ENCODE measurements at places on chromosomes 11 and 22.

DNA sequence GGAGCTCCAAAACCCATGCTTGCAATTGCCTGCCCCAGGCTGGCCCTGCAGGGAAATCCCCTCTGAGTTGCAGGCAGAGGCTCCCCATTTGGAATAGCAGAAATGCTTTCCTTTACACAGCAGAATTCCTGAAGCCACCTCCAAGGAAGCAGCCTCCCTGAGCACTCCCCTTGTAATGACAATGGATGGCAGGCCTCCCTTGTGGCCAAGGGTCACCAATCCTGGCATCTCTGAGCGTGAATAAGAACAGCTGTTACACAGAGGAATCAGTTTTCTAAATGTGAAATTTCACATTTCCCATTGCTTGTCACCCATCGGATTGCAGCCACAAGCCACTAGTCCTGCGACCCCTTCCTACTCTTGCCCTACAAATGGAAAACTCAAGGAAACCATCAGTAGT, 107.6 kb downstream of the GALNT18 start:
- DNase-seq, result no peak

GRCh38 chr11:119218141-119218878, 12.2 kb downstream of the CBL start:
- no peak for DNase-seq

DNA sequence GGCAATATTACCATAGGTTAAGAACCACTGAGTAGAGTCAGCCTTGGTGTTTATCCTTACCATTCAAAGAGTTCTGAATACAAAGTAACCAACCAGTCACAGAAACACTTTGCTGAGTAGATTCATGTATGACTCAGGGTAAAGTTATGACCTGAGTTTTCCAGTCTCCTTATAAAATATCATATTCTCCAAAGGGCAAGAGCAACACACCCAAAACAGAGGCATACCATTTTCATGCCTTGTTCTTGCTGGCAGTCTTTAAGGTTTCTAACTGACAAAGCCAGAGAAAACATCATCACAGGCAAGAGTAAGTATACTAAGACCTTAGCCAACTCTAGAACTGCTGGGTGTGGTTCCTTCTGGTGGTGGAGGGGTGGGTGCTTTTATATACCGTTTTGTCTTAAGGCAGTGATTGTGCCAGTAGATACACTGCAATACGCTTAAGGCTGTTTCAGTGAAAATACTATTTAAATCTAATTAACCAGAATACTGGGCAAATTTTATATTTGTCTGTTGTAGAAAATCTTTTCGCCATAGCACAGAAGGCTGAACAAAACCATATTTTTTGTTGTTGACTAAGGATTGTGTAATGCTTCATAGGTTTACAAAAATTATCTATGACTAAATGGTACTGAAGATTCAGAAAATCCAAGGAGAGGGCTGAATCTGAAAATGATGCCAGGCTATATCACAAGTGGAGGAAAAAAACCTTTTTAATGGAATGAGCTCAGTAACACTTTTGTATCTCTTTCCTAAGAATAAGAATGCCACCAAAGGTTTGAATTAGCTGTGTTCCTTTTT, 3.0 kb downstream of the ATL3 start:
- DNase-seq, result no peak

- DNase-seq, result no peak
Measured at GRCh38 chr22:29109822-29110221, 37.0 kb downstream of the KREMEN1 start.

DNA sequence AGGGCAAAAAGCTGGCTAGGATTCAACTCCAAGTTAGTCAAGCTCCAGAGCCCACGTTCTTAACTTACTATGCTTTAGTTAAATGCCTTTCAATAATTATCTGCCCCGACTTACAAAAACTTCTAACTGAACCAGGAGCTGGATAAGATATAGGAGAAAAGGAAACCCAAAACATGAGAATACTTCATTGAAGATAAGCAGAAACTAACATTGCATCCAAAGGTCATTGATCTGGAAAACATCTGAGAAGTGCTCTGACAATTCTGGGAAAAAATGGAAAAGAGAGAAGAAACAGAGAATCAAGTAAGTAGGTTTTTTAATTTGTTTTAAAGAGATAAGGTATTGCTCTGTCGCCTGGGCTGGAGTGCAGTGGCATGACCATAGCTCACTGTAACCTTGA, 27.2 kb downstream of the ACAT1 start:
- no peak for DNase-seq

DNA sequence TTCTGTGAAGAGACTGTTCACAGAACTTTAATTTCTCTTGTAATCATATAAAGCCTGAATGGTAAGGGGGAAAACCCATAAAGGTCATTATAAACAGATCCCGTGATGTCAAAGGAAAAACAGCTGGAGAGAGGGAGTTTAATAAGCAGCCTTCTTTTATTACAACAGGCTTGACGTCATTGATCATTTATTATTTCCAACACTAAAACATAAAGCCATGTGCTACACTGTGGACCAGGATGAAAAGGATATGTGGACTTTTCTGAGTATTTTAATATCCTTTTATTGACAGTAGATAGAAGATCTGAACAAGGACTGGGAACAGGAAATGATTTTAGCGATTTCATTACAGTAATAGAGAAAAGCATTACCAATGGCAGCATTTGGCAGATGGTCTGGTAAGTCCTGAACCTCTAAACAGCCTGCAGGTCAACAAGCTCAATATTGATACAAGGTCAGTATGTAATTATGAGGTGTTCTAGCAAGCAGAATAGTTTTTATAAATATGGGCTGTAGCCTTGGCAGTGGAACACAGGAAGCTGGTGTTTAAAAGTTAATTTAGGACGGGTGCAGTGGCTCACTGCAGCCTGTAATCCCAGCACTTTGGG, 25.1 kb upstream of the TPH1 start:
- no peak for DNase-seq

DNA sequence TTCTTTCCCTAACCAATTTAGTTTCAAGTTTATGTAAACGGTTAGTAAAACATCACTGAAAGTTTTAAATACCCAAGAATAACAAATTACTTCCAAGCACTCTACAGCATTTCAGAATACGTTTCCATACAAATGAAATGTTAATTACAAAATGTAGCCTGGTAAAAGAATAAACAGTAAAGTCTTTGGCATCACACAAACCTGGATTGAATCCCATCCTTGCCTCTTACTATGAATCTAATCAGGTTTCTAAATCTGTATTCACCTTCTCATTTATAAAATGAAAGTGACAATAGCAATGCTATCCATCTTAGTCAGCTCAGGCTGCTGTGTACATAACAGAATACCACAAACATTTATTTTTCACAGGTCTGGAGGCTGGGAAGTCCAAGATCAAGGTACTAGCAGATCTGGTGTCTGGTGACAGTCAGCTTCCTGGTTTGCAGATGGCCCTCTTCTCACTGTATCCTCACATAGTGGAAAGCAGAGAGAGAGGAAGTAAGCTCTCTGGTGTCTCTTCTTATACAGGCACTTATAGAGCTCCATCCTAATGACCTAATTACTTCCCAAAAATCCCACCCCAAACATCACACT, 19.2 kb downstream of the FAM168A start:
- DNase-seq, result no peak

GRCh38 chr11:47276923-47277322, 7.0 kb downstream of the MADD start:
- DNase-seq, result no peak

DNA sequence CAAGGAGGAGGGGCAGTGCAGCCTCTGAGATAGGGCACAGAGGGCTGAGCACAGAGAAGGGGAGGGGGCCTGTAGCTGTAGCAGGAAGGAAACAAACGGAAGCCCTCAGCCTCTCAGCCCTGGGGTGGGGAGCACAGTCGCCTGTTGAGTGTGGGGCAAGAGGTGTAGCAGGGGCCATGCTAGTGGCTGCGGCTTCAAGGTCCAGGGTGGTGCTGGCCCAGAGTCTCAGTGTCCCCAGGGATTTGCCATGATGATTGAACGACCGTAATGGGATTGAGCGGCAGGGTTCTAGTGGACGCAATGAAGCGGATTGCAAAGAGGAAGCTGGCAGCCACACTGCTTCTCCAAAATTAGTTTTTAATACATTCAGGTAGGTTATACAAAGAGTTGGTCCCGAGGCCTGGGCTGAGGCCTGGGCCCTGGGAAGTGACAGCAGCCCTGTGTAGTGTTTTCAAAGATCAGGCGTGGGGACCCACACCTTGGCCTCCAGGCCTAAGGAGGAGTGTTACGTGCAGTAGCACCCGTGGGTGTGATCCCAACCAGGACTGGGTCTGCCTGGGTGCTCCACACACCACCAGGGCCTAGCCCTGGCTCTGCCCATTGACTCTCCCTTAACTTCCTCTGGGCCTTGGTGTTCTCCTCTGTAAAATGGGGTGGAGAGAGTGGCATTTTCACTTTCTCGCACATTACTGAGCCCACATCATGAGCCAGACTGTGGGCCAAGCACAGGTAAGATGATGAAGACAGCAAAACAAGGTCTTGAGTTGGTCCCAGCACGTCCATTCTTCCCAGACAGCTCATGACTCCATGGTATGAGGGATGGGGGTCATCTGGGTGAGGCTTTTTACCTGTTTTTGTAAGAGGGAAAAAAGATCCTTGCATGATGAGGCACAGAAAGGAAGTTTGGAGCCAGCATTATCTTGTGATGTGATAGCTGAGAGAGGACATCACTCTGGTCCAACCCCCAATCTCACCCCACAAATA, 13.1 kb downstream of the LRRC32 start:
- DNase-seq, result no peak

- no peak for DNase-seq
Measured at GRCh38 chr11:99739464-99740089, 718.8 kb downstream of the CNTN5 start.

DNA sequence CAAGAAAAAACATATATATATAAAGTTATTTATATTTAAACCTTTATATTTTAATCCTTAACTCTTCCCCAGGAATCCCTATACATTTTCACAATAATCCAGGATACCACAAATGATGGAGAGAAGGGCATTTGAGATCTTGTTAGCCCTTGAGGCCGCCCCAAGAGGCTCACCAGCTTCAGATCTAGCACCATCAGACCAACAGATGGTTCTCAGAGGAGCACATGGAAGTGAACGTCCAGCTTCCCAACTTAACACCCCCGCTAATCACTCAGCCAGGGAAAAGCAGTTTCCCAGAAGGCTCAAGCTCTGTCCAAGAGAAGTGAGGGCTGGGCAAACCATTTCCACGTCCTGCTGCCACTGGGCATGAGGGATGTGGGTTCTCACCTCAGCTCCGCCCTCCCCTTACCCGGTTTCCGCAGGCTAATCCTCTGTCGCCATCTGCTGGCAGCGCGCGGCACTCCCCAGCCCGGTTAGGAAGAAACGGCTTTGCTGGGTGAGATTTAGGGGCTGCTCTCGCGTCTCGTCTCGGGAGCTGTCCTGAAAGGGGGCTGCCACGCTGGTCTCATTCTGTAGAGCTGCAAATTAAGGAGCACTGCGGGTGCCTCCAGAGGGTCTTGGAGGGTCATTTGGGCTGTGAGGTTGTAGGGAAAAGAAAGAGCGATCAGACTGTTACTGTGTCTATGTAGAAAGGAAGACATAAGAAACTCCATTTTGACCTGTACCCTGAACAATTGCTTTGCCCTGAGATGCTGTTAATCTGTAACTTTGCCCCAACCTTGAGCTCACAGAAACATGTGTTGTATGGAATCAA, 6.8 kb upstream of the FAM111A start:
- peak; percentile 87 for DNase-seq

DNA sequence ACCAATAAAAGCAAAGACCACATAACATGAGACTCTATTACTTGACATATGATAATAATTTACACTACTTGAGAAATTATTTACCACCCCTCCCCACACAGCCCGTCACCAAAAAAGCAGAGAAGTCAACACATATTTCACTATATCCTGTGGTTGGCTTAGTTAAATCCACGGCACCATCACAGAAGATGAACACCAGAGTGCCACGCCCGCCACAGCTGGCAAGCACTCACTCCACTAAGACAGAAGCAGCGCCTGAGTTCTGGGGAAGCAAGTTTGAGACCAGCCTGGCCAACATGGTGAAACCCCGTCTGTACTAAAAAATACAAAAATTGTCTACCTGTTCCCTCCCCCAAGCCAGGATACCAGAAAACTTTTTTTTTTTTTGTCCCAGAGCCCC, 53.1 kb downstream of the PACSIN2 start:
- DNase-seq, result peak; percentile 15

GRCh38 chr11:3916962-3917361, 61.5 kb downstream of the STIM1 start:
- DNase-seq, result no peak

DNA sequence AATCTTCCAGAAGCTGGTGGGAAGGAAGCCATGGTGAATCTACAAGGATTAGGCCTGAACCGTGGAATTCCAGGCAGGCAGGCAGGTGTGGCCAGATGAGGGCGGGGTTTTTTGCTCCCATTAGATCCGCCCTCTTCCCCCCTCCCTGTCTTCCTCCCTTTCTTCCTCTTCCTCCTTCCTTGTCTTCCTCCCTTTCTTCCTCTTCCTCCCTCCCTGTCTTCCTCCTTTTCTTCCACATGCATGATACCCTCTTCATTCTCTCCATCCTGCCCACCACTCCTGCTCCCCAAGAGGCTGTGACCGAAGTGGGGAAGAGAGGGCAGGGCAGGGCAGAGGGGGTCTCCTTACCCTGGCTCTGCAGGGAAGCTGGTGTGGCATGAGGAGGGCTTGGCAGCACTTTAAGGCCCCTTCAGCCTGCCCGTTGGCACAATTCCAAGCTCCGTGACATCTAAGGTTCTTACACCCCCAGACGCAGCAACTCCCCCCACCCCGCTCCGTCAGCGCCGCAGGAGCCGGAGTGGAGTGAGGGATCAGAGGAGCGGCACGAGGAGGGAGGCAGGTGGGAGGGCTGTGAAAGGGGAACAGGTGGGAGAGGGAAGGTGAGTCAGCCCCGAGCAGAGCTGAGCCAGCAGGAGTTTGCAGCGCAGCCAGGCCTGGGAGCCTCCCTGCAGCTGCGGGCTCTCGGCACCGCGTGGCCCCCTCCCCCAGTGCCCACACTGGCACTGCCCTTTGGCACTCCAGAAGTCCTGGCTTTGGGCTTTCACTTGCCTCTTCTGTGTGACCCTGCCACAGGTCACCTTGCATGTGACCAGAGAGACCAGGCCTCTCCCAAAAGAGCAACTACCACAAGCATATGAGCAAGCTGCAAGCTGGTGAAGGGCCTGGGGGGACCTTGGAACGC, 32.1 kb downstream of the KCNJ4 start:
- no peak for DNase-seq

GRCh38 chr11:74739546-74740270, 8.5 kb upstream of the CHRDL2 start:
- peak; percentile 52 for DNase-seq

DNA sequence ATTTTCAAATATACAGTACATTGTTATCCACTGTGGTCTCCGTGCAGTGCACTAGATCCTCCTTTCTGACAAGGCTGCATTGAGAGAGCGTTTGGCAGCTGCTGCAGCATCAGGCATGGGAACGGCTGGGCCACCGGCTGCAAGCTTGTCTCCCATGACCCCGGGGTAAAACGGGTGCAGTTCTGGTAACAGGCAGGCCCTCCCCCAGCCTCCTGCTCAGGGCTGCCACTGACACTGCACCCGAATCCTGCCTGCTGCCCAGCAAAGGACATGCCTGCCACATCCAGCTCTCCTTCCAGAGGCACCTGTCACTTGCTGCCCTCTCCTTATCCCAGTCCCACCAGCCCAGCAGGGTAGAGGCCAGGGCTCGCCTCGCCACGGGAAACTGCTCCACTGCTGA, 124.5 kb upstream of the TMEM45B start:
- no peak for DNase-seq

GRCh38 chr22:37132773-37133172, 16.9 kb downstream of the IL2RB start:
- DNase-seq, result no peak

All from CD4-positive, alpha-beta T cell treated with Interleukin-21 for 1 hour (primary cell).